ENCODE measurements at places on chromosomes 6 and 20. TPM values are rescaled to one million over a fixed set of nuclear protein-coding genes. Genes with fewer than 3 reads are reported as not detected.

The SLC26A8 gene
- total RNA-seq, result 3.2 TPM

The PHIP gene
- total RNA-seq, result 53.1 TPM

The TRIM10 gene
- 0.25 TPM for total RNA-seq

The CTAGE9 gene
- not detected for total RNA-seq

The KIF25 gene
- total RNA-seq, result 0.25 TPM

The JPH2 gene
- under 0.01 TPM for total RNA-seq

The ELOVL4 gene
- total RNA-seq, result 30.0 TPM

The TGM3 gene
- total RNA-seq, result 0.25 TPM

The TSPO2 gene
- not detected for total RNA-seq

Data from temporal lobe (tissue), 4 donors.